Mesothelial cell of epicardium (in vitro differentiated cells): ENCODE measurements at places on chromosomes 2 and 18.
A peak's percentile ranks its signal among the peaks of the same experiment; 100 is the strongest.

DNA sequence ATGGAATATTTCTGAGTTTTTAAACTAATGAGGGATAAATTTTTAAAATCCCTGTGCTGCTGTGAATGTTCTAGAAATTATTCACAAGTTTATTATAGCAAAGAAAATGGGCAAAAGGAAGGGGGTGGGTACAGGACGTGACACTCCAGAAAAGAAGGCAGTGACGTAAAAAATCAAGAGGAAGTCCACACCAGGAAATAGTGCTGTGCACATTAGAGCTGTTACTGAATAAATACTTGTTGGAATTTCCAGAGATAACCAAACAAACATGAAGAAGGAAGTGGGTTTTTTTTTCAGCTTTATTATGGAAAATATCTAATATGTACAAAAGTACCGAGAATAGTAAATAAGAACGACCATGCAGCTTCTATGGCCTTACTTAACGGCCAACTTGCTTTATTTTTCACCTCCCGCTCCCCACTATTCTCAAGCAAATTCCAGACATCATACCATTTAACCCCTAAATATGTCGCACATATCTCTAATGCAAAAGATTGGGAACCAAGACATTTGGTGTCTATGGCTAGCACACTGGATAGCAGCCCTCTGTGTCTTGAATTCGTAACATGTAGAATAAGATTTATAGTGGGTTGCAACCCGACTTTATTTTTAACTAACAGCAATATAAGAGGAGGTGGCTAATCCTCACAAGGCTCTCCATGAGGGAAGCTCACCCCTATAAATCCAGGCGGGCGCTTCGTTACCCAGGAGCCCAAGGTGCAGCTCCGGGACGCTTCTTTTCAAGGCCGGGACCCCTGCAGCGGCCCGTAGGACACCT lies 580 bp upstream of the NDUFV2 start:
- no peak for DNase-seq

DNA sequence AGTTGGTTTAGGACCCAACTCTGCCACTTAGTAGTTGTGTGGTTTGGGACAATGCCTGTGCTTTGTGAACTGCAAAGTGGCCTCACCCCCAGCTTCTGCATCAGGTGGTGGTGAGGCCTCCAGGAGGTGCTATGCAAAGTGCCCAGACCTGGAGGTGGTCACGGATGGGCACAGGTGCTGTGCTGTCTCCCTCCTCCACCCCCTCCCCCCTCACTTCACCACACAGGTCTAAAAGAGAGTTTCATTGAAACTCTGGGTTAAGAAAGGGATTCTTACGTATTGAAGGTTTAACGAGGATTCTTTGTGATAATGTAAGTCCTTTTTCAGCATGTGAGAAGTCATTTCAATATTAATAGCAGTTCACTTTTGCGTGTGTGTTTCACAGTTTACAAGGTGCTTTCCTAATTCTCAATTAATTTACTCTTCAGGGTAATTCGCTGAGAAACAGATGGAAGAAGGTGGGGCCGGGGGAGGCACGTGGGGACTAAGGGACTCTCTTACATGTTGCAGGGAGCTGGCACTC lies 369.9 kb downstream of the LPIN1 start:
- DNase-seq = no peak

GRCh38 chr2:165594231-165594934 lies 124.9 kb downstream of the CSRNP3 start:
- no peak for DNase-seq

DNA sequence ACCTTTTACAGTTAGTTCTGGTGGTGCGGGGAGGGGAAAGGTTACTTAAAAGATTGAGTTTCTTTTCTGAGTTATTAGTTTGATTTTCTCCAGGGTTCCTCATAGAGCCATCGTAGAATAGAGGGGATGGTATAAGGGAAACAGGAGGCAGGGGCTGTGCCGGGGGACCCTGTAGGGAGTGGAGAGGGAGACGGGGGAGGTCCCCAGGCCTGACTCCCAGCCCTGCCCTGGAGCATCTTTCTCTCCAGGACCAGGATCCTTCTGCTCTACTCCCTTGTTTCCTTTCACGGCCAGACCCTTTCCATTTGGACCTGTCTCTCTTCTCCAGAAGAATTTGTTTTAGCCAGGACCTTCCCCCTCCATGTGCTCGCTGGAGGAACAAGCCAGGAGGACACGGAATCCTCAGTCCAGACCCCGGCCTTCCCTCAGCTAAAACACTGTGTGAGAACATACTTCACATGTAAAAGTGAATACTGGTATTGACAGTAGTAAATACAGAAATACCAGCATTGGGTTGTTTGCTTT lies 35.4 kb downstream of the DGKD start:
- no peak for DNase-seq

DNA sequence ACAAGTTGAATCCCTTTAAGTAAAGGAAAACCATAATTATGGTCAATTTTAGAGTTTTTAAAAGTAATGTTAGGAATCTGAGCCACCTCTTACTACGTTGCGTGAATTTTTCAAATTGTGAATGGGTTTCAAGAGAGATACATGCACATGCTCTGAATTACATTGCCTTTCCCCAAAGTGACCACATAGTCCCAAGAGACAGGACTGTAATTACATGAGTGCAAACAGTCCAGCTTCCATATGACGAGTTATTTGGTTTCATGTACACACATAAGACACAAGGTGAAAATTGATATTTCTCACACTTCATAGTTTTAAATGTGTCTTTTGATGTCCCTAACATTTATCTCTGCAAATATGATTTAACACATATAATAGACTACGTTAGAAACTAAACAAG lies 850.8 kb downstream of the LRP1B start:
- no peak for DNase-seq

DNA sequence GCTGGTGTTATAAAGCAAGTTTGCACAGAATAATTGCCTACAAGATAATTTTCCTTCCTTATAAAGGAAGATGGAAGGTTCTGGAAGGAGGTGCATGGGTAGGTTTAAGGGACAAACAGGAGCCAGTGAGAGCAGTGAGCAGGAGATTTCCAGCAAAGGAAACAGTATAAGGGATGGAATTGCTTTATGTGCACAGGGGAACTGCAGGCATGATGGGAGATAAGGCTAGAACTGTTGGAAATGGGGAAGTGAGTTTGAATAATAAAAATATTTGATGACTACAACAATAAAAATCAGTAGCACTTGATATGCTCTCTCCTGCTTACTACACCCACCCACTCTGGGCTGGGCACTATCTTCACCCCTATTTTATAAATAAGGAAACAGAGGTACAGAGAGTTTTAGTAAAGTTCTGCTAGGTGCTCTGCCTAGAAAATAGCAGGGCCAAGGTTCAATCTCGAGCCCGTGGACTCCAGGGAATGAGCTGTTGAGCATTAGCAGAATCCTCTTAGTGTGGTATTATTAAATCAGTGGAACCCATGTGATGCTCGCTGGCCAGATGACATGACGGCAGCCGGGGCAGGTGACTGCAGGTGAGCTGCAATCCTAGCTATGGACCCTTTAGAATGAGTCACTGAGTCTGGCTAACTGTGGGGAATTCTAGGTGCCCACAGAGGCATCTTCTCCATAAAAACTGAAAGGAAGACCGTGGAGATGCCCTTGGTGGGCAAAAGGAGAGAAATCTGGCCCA lies 302.5 kb downstream of the PIEZO2 start:
- no peak for DNase-seq

GRCh38 chr2:64568836-64569235 lies 44.7 kb downstream of the AFTPH start:
- DNase-seq = no peak

DNA sequence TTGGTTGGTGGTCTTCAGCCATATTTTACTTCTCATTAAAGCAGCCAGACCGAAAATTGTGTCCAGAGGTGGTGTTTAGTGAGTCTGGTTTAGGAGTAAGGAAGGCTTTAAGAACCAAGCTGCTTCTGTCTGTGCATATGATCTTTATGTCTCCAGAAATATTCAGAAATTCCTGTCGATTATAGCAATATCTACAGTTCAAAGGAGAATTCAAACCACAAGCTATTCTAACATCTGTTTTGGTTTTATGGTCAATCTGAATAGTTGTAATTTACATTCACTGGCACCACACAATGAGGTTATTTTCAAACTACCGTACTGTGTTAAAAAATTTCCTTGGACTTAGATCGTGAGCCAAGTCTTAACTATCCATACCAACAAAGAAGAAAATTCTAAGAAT lies 11.3 kb downstream of the UPP2 start:
- no peak for DNase-seq

DNA sequence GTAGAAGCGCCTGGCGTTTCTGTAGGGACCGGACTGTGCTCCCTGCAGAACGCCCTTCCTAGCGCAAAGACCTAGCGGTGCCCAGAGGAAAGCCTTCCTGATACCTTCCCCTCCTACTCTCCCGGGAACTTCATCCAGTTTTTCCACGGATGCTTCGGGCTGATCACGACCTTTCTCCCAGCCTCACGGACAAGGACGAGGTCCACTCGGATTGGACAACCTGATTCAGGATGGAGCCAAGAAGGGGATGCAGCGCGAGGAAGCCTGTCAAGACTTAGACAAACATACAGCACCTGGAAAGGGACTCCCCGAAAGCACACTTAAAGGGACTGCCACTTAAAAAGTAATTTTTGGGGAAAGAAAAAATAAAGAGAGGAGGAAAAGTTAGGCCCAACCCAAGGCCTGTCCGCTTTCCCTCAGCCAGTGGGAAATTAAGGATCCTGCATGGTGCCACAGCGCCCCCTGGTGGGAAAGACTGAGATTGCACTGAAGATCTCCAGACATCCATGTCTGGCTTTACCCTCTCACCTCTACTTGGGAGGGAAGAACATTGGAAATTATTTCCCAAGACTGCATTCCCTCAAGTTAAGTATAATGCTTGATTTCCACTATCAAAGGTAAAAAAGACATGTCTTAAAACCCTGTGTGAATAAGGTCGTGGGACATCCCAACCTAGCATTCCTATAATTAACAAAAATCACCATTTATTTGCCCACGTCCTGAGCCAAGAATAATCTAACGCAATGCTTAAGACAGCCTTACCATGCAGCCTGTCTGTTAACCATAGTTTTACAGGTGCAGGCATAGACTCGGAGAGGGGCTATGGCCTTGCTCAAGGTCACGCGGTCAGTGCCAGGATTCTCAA lies 13.4 kb upstream of the COPS8 start:
- DNase-seq = peak; percentile 92

- no peak for DNase-seq
Observed at GRCh38 chr2:241261628-241262027, 53.8 kb downstream of the HDLBP start.

DNA sequence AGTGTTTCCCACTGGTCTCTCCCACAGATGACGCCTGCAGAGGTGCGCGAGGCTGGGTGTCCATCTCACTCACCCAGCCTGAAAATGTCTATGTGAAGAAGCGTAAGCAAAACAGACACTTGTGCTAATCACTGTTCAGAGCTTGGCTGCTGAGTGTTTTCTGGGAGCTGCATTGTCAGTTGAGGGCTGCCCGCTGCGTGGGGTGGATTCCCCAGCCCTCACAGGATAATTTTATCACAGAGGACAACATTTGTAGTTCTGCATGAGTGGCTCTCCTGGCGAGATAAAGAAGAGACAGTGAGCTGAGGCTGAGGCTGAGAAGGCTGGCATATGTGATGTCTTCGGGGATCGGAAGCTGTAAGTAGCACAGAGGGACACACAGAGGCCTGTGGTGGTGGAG lies 16.2 kb upstream of the CAPN13 start:
- no peak for DNase-seq

DNA sequence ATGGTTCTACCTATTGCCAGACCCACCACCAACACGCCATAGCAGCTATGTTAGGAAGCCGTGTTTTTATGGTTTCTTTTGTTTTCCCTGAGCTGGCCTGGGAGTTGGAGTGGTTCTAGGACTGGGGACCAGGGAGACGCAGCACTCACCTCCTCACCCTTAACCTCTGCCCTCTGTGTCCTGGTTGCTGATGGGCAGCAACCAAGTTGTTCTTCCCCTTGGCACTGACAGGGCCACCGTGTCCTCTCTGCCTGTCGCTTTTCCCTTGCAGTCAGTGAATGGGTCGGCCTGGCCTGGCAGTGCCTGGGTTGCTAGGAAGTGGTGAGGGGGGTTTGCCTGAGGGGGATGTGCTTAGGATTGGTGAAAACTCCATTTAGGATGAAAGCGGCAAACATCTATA lies 197.1 kb upstream of the GATA6 start:
- DNase-seq = no peak

GRCh38 chr18:47777626-47778025 lies 152.8 kb downstream of the SMAD2 start:
- no peak for DNase-seq

DNA sequence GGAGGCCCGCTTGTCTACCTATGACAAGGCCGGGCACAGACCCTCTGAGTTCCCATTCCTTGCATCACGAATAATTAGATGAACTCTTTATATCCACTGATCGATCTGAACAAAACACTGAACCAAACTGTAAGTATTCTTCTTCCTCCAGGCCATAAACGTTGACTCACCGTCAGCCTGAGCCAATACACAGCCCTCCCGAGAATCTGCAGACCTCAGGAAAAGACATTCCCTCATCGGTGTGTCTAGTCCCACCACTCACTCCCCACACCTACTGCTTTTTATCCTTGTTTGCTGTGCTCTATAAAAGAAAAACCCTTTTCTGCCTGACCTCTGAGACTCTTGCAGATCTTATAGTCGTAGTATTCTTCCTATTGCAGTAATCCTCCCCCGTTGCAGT lies 41.0 kb downstream of the TMEM87B start:
- no peak for DNase-seq

DNA sequence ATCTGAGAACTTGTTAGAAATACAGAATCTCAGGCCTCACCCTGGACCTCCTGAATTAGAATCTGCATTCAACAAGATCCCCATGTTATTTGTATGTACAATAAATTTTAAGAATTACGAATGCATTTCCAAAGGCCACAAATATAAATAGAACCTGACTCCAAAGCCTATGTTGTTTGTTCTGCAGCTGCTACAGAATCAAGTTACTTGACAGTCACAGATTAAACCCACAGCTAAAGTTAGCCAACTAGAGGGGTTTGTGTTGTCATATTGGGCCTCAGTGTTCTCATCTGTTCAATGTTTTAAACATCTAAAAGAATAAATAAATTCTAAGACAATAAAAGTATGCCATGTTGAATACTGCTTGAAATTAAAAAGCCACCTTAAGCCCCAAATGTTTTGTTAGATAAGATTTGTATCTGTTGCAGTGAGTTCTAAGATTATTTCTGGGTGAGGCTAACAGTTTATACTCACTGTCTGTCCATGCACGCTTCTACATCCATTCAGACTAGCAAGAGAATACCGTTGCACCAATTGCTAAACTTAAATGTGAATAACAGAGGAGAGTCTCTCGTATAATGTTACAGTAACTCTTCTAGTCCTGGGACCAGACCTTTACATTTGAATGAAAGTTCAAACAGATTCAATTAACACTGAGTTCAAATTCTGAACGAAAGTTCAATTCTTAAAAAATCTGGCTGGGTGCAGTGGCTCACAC lies 200.4 kb downstream of the MEMO1 start:
- no peak for DNase-seq
